ENCODE measurements at places on chromosomes 5 and 9.
A peak's percentile ranks its signal among the peaks of the same experiment; 100 is the strongest.

GRCh38 chr9:88537761-88538091, 2.7 kb downstream of the NXNL2 start:
- peak; percentile 39 for DNase-seq

GRCh38 chr5:181105391-181106025, 25.5 kb downstream of the OR2V1 start:
- DNase-seq: no peak

- DNase-seq: no peak
Measured at GRCh38 chr9:4670591-4670990, 4.3 kb upstream of the SPATA6L start.

DNA sequence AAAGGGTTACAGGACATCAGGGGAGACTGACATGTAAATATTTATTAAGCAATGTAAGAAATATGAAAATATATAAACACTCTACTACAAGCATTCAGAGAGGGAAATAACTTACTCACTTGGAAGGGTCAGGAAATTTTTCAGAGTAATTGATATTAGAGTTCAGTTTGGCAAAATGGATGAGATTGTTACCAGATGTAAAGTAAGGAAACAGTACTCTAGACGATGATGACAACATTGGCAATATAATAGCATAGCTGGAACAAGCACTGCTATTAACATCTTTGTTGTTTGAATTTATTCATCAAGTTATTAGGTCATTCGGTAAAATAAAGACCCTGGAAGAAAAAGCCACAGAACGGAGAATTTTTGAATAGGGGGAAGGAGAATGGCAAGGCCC, 49.1 kb downstream of the GNA14 start:
- no peak for DNase-seq

All from DMS 273 treated with DMSO at 0.1 percent for 48 hours (cell line).